GOT3 (cell line): ENCODE measurements at places on chromosomes 5 and 9.

GRCh38 chr5:6448622-6449464, at the start of gene UBE2QL1:
Gene UBE2QL1 (plus strand): TSS chr5:6448859. CDS start chr5:6448894, 35 bp downstream.
- no peak for DNase-seq

GRCh38 chr9:2241461-2241835, 226.3 kb downstream of the SMARCA2 start:
- no peak for DNase-seq

DNA sequence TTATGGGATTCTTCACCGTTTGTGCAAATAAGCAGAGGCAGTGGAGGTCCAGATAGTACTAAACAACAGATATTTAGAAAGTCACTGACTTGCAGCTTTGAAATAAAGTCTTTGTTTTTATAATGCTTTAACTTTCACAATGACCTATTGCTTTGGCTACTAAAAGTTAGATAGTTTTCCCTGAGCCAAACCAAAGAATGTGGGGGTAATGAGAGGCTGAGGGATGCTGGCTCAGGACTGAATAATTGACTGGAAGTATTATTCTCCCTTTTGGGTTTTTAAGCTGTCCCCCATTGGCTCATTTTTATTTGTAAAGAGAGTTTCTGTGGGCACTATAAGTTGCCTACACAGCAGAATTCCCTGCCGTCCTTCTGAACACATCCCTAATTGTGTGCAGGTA, 99.2 kb upstream of the ACTBL2 start:
- DNase-seq = no peak

- DNase-seq = no peak
Measured at GRCh38 chr9:86434039-86434726, 80.0 kb upstream of the TUT7 start.

DNA sequence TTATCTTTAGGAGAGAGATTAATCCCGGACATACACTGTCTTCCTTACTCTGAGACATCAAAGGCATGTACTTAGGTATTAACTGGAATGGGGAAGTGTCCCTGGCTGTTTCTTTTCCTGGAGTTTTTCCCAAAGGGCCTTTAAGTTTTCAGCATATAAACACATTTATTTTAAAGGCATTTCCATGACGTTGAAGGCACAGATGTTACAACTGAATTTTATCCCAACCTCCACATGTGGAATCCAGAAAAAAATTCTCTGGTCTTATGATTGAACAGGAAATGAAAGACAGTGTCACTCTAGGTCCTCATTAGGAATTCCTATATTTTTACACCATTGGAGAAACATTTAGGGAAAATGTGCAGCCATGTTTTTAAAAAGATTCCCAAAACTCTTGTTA, 41.6 kb upstream of the SHOC1 start:
- no peak for DNase-seq

DNA sequence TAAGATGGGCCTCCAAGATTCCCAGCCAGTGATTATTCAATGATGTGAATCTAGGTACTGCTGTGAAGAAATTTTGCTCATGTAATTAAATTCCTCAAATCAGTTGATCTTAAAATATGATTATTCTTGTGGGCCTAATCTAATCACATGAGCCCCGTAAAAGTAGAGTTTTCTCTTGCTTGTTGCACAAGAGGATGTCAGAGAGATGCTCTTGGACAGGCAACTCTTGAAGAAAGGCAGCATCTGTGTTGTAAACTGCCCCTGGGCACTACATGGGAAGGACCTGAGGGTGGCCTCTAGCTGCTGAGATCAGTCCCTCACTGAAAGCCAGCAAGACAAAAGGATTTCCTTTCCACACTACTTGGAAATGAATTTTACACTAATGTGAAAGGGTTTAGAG, 132.9 kb downstream of the TRPM3 start:
- no peak for DNase-seq

GRCh38 chr5:148808864-148809642, 17.4 kb upstream of the ADRB2 start:
- no peak for DNase-seq

DNA sequence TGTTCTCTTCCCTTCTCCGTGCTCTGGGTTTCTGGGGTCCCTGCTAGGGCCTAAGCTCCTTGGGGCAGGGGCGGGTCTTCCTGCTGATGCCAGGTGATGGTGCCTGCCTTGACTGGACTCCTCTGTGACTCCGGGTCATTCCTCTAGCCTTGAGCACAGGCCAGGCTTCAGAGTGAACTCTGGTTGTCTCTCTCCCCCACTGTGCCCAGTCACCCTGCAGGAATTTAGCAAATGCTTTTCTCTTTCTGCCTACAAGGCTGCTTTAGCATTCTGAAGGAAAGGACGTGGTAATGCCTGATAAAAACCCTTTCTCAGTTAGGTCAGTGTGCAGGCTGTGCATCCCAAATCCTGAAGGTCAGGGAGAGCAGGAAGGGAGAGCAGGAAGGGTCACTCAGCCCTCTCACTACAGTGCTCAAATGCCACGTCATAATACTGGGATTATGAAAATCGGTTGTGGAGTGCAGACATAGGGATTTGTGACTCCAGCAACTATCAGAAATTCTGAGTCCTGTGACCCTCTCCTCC, 2.7 kb downstream of the CXCL14 start:
- no peak for DNase-seq

GRCh38 chr5:96968074-96968473, 32.2 kb downstream of the LNPEP start:
- DNase-seq = no peak

DNA sequence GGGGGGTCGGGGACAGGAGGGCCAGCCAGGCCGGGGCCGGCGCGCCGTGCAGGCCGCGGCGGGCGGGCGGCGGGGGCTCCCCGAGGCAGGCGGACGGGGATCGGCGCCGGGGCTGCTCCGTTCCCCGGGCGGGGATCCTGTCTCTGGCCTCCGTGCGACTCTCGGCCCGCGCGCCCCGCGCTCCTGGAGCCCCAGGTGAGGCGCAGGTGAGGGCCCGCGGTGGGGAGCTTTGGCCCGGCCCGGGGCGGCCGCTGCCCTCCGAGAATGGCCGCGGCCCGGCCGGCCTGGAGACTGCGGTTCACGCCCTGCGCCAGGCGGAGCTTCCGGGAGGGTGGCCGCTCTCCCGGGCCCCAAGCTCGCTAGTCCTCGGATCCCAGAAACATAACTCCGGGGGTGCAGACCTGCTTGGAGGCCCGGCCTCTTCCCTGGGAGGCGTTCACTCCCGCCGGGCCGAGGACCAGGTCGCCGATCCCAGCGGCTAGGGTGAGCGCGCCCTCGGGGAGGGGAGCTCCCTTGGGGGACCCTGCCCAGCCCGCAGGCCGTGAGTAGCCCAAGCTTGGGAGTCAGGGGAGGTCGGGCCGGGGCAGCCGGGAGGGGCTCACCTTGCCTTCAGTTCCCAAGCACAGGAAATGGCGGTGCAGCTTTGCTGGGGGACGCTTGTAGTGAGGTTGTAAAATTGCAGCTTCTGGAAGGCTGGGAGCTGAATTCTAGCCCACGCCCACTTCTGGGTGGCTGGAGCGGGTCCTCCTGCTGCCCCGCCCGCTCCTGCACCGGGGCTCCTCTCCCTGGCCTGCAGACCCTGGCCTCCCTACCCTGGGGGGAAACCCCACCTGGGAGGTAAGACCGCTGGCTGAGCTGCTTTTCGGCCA, 723 bp downstream of the PPP1R26 start:
- no peak for DNase-seq

GRCh38 chr9:117825609-117826347, 121.6 kb downstream of the TLR4 start:
- DNase-seq = no peak

- DNase-seq = no peak
Measured at GRCh38 chr9:127814619-127815511, 12.2 kb downstream of the FPGS start.

DNA sequence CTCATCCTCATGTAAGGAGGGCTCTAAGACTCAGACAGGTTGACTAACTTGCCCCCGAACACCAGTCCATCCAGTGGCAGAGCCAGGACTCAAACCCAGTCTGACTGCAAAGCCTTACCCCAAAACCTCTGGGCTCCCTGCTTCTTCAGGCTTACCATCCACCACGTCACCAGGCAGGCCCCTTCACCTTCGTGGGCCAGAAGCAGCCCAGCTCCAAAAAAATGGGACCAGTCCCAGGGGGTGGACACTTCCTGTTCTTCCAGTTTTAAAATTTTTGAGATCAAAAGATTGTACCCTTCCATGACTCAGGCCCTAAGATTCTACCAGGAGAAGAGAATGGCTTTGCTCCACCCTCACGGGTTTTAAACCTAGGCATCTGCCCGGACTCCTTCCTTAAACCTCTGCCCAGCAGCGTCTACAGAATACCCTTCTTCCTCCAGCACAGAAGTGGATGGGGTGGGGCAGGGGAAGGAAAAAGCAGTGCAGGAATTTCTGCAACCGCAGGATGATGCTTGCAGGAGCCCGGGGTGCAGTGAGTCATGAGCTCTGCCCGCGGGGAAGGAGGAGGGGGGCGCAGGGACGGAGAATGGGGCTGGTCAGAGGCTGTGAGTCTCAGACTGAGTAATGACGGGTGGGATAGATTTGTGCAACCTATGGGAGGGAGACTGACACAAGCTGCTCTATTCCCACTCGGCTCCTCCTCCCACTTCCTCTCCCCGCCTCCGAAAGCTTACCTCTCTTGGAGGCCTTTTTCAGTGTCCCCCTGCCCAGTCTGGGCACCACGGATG, 50.4 kb upstream of the STXBP1 start:
- peak; percentile 65 for DNase-seq

DNA sequence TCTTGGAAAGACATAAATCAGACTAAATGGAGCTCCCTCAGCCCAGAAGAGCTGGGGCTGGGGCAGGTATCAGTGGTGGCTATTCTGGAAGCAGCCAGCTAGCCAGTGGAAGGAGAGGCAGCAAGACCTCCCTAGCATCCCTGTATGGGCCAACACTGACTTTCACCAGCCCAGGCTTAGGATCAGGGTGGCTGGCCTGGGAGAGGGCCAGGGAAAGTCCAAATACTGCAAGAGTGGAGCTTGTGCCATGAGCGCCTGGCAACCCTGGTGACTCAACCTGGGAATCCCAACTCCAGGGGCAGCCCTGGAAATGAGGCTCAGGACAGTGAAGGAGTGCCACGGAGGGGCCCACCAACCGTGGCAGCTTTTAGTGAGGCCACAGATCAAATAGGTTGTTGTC, 7.6 kb upstream of the IRF1 start:
- peak; percentile 77 for DNase-seq

DNA sequence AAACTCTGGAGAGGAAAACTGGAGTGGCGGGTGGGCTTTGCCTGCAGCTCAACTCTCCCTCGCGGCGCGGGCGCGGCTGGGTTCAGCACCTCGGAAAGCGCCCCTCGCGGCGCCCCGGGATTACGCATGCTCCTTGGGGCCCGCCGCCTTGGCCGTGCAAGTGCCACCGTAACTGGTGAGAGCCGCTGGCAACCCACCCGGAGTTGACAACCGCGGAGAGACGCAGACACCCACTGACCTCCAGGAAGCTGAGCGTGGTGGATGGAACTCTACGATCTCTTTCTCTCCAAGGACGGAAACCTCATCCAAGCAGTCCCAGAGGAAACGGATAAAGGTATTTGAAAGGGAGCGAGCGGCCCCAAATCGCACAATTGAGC, 194 bp upstream of the RXFP3 start:
- DNase-seq = no peak

DNA sequence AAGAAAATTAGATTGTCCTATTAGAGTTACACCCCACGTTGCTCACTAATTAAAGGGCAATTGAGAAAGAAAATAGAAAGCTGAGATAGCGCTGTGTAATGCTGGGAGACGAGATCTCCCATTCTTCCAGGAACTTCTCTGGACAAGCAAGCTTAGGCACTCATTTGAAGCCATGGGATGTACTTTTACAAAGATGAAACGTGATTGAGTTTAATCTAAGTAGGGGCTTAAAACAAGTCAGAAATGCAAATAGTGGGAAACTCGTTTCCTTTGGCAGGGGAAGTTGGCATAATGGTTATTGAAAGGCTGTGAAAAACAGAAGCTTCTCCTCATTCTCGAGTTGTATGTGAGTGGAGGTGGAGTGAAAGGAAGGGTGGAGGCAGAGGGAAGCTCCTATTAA, 3.7 kb downstream of the PRDM6 start:
- no peak for DNase-seq

GRCh38 chr5:98320343-98320742, 453.1 kb upstream of the RGMB start:
- DNase-seq = no peak

DNA sequence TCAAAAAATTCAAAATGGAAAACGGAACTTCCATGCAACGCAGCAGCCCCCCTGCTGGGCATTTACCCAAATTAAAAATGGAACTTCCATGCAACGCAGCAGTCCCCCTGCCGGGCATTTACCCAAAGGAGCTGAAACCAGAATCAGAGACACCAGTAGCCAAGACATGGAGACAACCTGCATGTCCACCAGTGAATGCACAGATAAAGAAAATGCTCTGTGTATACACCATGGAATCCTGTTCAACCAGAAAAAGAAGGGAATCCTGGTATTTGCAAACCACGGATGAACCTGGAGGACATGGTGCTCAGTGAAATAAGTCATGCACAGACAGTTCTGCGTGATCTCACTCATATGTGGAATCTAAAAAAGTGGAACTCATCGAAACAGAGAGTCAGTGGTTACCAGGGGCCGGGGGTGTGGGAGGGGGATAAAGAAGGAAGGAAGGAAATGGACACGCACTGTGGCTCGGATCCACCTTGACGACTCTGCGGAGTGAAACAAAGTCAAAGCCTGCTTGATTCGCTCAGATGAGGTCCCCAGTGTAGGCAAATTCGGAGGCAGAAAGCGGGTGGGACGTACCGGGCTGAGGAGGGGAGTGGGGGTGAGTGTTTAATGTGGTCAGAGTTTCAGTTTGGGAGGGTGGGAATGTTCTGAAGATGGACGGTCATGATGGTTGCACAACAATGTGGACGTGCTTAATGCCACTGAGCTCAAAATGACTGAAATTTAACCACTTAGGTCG, 40.2 kb upstream of the EXOC3 start:
- DNase-seq = no peak

DNA sequence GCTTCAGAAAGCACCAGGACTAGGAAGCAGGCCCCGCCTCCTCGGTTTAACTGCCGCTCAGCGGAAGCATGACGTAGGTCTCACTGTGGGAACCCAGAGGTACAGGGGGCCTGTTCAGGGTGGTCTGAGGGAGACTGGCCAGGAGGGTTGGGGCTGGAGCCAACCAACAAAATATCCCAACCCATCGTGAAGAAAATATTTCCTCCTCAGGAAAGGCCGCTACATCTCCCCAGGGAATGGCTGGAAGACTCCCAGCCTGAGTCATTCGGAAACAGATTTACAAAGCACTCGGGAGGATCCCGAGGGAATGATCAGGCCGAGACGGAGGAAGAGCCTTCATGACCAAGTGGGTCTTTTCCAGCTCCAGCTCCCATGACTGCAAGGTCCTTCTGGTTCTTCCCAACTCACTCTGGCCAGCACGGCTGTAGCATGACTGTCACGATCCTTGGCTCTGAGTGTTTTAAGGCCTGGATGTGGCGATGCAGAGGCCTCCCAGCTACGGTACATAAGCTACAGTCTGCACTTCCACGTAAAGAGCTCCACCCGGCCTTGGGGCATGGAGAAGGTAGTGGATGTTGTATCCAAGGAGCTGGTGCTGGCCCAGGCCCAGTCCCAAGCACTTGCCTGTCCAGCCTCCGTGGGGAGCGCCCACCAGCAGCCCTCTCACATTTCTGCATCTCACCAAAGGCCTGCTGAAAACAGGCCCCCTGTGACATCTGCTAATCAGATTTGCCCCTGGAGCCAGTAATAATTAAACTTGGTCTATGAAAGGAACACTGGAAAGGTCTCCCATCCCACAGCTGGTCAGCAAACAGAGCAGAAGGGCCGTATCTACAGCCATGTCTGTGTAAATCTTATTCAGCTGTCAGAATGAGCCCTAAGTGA, 100.6 kb downstream of the LHFPL2 start:
- peak; percentile 58 for DNase-seq

GRCh38 chr5:75551471-75551870, 39.8 kb downstream of the POLK start:
- no peak for DNase-seq

GRCh38 chr5:13932011-13932410, 12.5 kb downstream of the DNAH5 start:
- no peak for DNase-seq
